ENCODE measurements at places on chromosomes 3 and 15.

DNA sequence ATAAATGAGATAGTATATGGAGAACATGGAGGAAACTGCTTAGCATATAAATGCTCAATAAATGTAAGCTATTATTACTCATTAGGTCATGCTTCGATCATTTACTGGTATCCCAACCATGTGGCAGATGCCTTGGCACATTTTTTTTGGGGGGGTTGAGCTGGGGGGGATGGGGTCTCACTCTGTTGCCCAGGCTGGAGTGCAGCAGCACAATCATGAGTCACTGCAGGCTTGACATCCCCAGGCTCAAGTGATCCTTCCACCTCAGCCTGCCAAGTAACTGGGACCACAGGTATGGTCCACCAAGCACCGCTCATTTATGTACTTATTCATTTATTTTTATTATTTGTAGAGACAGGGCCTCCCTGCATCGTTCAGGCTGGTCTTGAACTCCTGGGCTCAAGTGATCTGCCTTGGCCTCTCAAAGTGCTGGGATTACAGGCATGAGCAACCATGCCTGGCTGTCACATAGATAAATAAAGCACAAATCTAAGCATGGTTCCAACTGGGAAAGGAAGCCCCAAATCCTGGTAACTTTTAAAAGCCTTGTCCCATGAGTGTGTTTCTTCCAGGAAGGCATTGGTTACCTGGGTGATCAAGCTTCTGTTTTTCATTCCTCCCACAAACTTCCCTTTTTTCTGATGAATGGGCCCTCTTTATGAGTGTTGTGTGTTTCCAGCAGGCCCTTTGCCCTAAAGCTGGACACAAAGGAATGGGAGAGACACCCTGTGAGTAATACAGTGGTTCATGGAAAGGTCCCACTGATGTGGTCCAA lies 147.4 kb upstream of the UMPS start:
- no peak for DNase-seq

DNA sequence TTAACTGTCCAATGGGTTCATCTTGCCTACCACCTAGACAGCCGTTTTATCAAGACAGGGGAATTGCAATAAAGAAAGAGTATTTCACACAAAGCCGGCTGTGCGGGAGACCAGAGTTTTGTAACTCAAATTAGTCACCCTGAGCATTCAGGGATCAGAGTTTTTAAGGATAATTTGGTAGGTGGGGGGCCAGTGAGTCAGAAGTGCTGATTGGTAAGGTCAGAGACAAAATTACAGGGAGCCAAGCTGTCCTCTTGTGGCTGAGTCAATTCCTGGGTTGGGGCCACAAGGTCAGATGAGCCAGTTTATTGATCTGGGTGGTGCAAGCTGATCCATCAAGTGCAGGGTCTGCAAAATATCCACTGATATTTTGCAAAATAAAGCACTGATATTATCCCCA lies 29.9 kb upstream of the GPD1L start:
- DNase-seq: no peak

GRCh38 chr3:110767838-110768237 lies 303.8 kb upstream of the NECTIN3 start:
- DNase-seq: no peak

- DNase-seq: peak; percentile 57
These were observed 23.1 kb downstream of the SRGAP3 start for GRCh38 chr3:9226326-9226725.

All from WERI-Rb-1 (cell line).